ENCODE measurements at places on chromosomes 3 and 15.

GRCh38 chr3:123821920-123822319 is 62.2 kb downstream of the MYLK start:
- no peak for DNase-seq

GRCh38 chr3:34864011-34864410 is 775.3 kb upstream of the ARPP21 start:
- no peak for DNase-seq

- DNase-seq, result no peak
These were observed 11.6 kb upstream of the DLL4 start for GRCh38 chr15:40917585-40917984.

GRCh38 chr15:52559022-52559421 is 9.8 kb downstream of the ARPP19 start:
- no peak for DNase-seq

DNA sequence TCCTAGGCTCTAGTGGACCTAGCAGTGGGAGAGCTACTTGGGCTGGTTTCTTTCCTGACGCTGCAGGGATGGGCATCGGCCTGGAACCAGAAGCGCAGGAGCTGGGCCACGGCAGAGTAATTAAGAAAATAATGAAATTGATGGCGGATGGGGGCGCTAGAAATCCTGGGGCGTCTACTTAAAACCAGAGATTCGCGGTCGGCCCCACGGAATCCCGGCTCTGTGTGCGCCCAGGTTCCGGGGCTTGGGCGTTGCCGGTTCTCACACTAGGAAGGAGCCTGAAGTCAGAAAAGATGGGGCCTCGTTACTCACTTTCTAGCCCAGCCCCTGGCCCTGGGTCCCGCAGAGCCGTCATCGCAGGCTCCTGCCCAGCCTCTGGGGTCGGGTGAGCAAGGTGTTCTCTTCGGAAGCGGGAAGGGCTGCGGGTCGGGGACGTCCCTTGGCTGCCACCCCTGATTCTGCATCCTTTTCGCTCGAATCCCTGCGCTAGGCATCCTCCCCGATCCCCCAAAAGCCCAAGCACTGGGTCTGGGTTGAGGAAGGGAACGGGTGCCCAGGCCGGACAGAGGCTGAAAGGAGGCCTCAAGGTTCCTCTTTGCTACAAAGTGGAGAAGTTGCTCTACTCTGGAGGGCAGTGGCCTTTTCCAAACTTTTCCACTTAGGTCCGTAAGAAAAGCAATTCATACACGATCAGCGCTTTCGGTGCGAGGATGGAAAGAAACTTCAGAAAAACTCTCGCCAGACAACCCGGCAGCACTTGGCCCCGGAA is 6.1 kb downstream of the SOX14 start:
- DNase-seq, result no peak

DNA sequence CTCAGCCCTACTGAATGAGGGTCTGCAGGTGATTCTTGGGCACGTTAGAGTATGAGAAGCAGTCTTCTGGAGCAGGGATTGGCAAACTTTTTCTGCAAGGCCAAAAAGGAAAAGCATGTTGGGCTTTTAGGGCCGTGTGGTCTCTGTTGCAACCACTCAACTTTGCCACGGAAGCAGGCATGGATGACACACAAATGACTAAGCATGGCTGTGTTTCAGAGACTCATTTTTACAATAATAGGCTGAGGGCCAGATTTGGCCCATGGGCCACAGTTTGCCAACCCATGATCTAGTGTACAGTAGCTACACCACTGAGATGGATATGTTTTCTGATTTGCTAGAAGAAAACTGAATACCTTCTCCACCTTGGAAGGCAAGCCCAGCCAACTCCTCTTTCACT is 66.1 kb upstream of the PRICKLE2 start:
- DNase-seq, result no peak

GRCh38 chr15:74781431-74782258 is at the start of gene CSK:
Gene CSK (plus strand): TSS chr15:74782080. CDS start chr15:74798298, 16,218 bp downstream.
- peak; percentile 67 for DNase-seq

DNA sequence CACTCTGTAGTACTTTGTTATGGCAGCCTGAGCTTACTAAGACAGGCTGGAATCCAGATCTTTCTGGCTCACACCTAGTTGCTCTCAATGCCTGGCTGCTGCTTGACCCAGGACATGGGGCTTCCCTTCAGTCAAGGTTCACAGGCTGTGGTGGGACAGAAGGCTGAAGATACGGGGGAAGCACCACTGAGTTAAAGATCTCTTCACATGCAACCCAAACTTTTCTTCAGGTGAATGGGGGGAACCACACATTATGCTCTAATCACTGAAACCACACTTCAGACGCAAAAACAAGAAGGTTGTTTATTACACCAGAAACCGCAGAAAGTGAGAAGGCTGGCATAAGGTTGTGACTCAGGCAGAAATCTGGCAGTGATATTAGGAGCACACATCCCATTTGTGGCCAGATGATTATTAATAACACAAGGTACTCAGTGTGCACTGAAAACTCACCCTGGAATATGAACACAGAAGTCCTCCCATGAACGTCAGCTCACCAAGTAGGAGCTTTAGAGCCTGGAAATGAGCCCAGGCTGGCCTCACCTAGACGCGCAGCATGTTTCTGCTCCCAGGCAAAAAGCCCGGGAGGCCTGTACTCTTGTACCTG is 230.5 kb upstream of the CHRNA7 start:
- peak; percentile 18 for DNase-seq

DNA sequence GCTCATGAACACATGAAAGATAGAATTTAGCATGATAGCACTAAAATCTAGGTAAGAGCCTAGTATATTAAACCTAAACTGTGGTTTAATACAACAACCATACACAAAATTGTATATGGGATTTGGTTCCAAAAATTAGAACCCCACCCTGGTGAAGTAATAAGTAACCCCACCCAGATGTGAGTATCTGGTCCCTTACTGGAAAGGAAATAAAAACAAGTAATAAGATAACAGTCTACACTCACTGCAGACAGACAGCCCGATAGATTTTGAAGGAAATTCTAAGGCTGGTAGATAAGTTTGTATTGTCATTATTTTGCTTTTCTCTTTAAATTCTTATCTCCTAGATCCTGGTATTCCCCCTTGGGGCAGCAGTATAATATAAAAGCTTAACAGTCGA is 184.9 kb downstream of the ZBTB20 start:
- no peak for DNase-seq

DNA sequence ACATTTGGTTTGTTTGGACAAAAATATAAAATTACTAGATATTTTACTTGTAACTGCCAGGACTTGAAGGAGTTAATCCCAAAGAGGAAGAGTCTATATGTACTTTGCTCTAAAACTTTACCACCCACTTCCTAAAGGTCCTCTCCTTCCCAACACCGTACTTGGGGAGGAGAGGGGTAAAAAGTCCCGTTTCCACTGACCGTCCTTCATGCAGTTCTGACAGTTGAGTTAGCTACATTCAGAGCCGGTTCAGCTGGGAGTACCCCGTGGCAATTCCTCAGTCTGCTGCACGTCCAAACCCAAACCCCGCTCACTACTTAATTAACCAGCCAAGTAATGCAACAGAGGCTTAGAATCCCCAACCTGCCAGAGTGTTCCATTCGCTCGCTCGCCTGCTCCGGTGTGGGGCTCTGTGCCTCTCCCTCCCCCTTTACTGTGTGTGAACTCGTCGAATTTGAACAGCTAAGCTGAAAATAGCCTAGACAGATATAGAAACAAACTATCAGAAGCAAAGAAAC is 519.7 kb downstream of the FOXP1 start:
- DNase-seq, result no peak

GRCh38 chr15:73959012-73959581 is 32.8 kb downstream of the LOXL1 start:
- DNase-seq, result no peak

DNA sequence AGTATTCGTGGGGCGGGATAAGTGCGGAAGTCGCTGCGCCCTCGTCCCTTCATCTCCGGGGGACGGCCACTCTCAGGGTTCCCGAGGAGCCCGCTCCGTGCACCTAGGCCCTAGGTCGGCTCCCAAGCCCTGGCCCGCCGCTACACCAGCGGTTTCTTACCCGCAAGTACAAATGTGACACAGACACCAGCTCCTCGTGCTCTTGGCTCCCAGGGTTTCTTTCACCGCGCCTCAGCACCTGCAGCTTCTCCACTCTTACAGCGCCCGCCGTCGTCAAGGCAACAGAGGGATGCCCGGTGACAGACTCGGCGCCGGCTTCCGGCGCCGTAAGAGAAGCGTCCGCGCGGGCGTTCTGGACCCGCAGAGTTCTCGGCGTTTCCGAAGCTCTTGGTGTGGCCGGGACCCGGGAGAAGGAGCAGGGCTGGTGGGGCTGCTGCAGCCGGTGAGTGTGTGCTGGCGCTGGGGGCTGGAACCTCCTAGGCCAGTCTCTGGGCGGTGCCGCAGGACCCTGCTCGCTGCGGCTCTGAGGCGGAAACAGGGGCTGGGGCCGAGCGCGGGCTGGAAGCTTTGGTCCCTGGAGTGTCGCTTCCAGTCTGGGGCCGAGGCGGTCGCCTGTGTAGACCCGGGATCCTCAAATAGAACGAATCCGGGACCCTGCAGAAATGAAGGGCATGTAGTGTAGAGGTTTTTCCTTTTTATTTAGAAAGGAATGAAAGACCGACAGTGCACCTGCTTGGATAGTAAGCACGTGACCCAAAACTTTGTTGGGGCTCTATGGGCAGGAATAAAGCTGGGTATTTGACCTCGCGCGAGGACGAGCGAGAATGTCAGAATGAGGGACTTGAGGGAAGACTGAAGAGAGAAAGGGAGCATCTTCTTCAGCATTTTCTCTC is 155.4 kb upstream of the GOLGA6L4 start:
- no peak for DNase-seq

DNA sequence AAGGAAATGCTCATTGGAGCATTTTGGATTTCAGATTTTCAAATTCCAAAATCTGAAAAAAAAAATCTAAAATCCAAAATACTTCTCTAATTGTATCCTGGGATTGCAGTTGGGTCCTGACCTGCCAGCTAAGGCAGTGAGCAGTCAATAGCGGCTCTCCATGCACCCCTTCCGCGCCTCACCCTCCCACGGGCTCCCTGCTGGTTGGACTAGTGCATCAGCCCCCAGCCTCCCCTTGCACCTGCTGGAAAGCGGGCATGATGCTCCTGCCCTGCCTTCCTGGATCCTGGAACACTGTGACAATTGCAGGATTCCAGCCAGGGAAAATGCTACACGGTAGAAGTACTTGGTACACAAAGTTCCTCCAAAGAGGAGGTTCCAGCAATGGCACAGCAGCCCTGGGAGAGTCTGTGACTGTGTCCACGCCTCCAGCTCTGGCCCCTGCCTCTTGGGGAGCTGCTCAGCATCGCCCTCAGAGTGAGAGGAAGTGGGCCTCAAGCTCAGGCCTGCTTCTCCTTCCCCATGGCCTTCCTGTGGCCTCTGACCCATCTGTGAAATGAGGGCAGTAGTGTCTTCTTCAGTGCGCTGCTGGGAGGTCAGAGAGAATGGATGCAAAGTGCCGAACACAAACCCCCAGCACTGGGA is 39.5 kb upstream of the CHRNB4 start:
- DNase-seq, result no peak

- DNase-seq, result no peak
These were observed 230.7 kb upstream of the TPRG1 start for GRCh38 chr3:188941103-188941502.

DNA sequence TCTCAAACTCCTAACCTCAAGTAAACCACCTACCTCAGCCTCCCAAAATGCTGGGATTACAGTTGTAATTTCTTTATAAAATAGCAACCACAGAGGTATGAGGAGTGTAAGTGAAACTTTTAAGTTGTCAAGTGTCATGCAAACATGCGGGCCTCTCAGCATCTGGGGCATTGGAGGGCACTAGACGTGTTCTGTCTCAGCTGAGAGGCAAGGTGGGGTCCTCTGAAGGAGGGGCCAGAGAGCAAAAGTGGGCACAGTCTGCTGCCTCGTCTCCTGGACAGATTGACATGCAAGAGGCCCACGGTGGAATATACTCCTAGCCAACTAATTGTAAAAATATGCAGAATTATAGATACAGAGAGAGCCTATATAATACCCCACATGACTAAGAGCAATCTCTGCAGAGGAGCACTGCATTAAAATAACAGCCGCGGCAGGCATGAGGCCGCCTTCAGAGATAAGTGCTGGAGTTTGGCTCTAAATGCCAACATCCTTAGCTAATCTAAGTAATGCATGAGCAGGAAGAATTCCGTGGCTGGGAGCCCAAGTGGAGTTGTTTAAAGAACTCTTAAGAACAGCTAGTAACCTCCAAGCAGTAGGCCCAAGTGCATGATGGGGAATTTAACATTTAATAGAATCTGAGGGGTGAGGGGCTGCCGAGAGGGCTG is 87.8 kb upstream of the RNU6-1 start:
- no peak for DNase-seq

- no peak for DNase-seq
These were observed 89.0 kb downstream of the PPCDC start for GRCh38 chr15:75112278-75112847.

DNA sequence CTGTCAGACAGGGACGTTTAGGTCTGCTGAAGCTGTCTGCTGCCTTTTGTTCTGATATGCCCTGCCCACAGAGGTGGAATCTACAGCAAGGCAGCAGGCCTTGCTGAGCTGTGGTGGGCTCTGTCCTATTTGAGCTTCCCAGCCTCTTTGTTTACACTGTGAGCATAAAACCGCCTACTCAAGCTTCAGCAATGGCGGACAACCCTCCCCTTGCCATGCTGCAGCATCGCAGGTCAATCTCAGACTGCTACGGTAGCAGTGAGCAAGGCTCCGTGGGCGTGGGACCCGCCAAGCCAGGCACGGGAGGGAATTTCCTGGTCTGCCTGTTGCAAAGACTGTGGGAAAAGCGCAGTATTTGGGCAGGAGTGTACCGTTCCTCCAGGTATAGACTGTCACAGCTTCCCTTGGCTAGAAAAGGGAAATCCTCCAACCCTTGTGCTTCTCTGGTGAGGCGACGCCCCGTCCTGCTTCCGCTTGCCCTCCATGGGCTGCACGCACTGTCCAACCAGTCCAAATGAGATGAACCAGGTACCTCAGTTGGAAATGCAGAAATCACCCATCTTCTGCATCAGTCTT is 71.4 kb downstream of the SPSB4 start:
- DNase-seq, result no peak

GRCh38 chr3:196624067-196624790 is 15.3 kb upstream of the NRROS start:
- DNase-seq, result no peak

DNA sequence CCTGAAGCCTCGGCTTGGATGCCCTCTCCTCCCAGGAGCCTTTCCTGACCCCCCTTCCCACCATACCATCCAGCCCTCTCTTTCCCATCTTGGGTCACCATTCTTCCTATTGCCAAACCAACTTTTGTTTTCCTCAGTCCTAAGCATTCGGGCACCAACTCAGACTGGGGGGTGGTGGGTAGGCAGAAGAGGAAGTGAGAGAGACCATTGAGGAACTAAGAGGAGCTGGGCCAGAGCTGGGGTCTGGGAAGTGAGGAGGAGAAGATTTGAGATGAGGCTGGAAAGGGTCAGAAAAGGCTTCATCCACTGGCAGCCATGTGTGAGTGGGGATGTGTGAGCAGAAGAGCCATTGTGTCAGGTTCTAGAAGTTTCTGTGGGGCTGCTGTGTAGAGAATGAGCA is 37.7 kb downstream of the TKT start:
- DNase-seq, result no peak

DNA sequence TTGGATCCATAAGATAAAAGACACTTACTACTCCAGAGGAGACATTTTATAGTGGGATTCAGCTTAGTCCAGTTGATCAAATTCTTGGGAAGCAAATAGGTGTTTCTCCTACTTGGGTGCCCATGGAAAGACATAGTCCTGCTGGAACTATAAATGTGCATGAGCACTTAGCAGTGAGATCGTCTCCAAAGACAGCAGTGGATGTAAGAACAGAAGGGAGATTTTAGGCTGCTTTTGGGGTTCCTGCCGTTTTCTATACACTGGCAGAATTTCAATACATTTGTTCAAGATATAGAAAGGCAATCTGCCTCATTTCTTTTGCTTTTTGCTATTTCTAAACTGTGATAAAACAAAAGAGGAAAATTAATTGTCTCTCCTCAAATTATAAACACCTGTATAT is 234.0 kb downstream of the ADAMTSL3 start:
- DNase-seq, result no peak

GRCh38 chr15:77909182-77909940 is 168.2 kb downstream of the TBC1D2B start:
- no peak for DNase-seq
